ENCODE measurements at places on chromosomes 3 and 15.

- DNase-seq, result no peak
These were observed 1.2 kb upstream of the BAHD1 start for GRCh38 chr15:40439461-40439959.

DNA sequence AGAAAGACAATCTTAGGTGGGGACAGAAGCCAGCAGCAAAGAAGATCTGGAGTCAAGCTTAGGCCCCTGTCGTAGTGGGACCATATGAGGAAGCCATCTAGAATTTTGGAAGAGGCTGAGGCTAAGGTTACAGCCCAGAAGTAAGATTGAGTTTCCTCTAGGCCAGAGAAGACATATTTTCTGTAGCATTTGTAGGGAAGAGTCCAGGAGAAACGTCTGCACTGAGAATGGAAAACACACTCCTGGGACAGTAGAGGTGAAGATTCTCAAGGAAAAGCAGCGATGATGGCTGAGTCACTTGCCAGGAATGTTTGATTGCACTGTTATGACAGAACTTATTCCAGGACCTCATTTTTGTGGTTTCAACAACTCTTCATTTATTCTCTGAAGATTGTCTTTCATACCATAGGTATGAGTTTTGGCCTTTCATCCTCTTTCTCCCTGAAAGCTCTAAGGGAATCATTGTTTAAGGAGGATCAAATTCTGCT is 107.2 kb downstream of the GTPBP8 start:
- no peak for DNase-seq

DNA sequence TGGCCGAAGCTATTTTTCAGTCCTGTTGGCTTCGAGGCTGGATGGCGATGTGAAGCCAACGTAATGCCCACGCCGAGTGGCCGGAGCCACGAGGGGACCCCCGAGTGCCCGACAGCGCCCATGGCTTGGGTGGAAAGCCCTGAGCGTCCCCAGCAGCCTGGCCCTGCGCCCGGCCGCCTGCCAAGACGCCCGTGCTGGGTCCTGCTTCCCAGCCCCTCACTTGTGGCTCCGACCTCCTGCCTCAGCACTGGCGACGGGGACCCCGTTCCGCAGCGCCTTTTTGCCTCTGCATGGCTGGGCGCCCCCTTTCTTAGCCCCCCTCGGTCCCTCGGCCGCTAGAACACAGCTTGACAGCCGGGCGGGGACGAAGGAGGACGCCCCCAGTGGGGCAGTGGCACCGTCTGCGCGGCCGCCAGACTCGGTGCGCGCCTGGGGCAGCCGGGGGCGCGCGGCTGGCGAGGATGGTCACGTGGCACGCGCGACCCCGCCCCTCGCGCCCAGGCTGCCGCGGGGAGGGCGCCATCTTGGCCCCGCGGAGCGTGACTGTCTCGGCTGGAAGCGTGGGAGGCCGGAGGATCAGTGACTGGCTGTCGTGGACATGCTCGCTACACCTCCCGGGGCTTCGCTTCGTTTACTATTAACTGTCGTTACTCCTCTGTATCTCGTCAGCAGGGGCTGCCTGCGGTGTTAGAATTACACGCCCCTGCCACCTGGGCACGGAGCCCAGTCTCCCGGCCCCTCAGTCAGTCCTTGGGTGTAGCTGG is 626 bp upstream of the GPR176 start:
- DNase-seq, result peak; percentile 68

GRCh38 chr3:57224856-57225255 is 2.7 kb upstream of the APPL1 start:
- DNase-seq, result no peak

GRCh38 chr15:85579957-85580694 is 199.7 kb downstream of the AKAP13 start:
- no peak for DNase-seq

GRCh38 chr3:48679411-48680391 is 6.0 kb downstream of the NCKIPSD start:
- DNase-seq, result no peak

GRCh38 chr3:188217011-188217463 is 63.1 kb downstream of the LPP start:
- DNase-seq, result no peak

GRCh38 chr3:182412066-182412465 is 381.2 kb upstream of the ATP11B start:
- DNase-seq, result no peak

- no peak for DNase-seq
These were observed 9.6 kb upstream of the BTLA start for GRCh38 chr3:112508860-112509259.

DNA sequence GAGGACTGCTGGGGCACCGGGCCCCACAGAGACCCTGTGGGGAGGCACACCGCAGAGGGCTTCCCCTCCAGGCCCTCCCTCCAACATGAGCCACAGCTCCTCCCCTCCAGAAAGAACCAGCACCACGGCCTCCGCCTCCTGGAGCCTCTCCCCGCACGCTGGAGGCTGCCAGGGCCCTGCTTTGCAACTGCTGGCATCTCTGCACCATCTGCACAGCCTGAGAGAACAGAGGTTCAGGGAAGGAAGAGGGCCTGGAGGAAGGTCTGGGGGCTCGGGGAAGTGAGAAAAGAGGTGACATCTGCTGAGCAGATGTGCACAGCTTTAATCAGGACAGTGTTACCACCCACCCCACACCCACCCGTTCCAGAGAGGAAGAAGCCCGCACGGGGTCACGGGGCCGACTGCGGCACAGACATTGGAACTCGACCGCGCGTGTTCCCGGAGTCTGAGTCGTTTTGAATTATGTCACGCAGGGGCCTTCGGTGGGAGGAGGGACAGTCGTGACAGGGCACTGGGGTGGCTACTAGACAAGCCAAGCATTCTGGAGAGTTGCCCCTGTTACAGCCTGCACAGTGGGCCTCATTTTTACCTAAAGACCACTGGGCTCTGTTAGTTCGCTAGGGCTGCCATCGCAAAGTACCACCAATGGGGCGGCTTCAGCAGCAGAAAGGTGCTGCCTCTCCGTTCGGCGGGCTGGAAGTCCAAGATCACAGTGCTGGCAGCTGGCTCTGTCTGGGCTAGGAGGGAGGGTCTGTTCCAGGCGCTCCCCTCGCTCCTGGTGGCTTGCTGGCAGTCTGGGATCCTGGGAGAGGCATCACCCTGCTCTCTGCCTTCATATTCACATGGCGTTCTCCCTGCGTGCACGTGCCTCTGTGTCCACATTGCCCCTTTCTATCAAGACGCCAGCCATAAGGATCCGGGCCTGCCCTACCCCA is 194.8 kb downstream of the XXYLT1 start:
- DNase-seq, result no peak

- no peak for DNase-seq
These were observed 67.6 kb downstream of the TUSC7 start for GRCh38 chr3:116776880-116777785.

Measured in activated effector memory CD4-positive, alpha-beta T cell treated with Interleukin-2 at 50 U/mL for 16 hours (primary cell).